ENCODE measurements at places on chromosomes 5 and 9.
A peak's percentile ranks its signal among the peaks of the same experiment; 100 is the strongest.

DNA sequence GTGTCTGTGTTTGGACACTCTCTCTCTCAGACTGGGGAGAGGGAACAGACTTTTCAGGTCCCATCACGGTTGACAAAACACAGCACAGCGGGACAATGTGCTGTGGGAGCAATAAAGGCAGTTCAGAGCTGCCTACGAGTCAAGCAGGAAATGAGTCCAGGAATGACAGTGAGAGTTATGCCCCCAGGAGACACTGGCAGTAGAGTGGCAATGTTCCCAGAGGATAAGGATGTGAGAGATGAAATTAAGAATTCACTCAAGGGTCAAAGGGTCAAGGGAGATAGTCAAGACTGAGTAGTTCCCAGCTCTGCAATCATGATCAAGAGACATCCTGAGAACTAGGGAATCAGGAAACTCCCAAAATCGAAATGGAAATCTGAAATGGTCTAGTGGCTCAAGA lies 156.1 kb downstream of the LURAP1L start:
- DNase-seq: no peak

GRCh38 chr5:88743231-88743834 lies 139.7 kb downstream of the MEF2C start:
- DNase-seq: no peak

- DNase-seq: no peak
Observed at GRCh38 chr9:33697171-33697570, 98.2 kb upstream of the PRSS3 start.

DNA sequence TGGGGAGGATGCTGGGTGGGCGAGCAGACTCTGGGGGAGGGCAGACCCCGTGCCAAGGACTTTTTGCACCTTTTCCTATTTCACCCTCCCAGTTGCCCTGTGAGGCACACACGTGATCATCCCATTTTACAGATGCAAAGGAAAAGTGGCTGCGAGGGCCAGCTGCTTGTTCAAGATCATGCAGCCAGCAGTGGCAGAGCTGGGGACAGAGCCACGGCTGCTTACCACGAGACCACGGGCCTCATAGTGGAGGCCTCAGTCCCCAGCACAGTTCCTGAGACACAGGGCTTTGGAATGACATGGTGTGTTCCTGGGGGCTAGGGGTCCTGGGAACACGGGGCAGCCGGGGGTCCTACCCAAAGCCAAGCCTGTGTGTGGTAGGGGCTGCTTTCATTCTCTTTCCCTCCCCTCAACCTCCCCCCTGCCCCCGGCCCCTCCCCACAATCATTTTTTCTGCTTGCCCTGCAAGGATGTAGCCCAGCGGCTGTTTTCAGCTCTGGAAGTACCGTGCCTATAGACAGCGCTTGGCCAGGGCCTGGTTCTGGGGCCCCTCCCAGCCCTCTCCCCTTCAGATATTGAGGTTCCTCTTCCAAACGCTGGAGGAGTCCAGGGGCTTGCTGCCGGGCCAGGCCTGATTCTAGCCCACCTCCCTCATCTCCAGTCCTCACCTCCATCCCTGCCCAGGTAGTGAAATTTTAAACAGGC lies 58.5 kb upstream of the IER5L start:
- DNase-seq: no peak

DNA sequence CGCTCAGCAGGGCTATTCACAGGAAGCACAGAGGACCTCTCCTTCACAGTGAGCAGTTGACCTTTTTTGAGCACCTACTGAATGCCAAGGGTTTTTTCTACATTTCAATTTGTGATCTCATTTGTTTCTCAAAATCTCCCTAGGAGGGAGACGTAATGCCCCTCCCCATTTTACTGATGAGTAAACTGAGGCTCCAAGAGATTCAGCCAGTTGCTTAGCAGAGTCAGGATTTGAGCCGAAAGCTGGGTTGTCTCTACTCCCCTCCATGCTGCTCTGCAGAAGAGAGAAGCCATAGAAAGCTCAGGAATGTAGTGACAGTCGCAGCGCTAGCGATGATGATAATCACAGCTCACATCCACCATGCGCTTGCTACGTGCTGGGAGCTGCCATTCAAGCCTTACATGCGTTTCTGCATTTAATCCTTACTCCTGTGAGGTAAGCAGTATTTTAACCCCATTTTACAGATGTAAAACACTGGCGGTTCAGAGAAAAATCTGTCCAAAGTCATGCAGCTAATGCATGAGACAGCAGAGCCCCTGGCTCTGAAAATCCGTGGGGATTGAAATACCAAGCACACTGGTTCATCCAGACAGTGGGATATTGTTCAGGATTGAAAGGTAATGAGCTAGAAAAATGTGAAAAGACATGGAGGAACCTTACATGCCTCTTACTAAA lies 33.8 kb downstream of the ERGIC1 start:
- DNase-seq: peak; percentile 46

DNA sequence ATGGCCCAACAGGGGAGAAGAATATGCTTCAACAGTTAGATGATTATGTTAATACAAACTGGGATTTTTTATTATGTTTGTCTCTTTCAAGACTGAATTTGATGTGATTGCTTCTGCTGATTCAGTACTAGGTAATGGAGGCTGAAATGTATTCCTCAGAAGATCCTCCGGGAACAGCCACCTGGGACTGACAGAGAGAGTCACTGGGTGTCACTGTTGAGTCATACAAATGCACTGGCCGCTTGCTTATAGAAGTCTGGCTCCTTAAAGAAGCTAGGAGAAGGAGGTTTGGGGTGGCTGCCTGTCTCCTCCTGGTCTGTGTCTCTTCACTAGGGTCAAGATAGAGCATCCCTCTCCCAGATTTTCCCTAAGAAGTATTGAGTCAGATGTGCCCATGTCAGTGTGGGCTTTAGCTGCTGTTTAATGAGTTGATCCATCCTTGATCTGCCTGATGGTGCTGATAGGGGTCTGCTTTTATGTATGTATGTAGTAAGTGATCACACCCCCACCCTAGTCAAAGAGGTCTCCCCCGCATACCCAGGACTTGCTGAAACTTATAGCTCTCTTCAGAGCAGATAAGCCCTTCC lies 773.4 kb downstream of the BRINP1 start:
- DNase-seq: peak; percentile 71

GRCh38 chr5:175555168-175555785 lies 76.9 kb downstream of the SFXN1 start:
- no peak for DNase-seq

- DNase-seq: no peak
Observed at GRCh38 chr5:130324953-130325671, 420.8 kb downstream of the CHSY3 start.

GRCh38 chr9:101176384-101176783 lies 147.9 kb downstream of the PLPPR1 start:
- DNase-seq: no peak

DNA sequence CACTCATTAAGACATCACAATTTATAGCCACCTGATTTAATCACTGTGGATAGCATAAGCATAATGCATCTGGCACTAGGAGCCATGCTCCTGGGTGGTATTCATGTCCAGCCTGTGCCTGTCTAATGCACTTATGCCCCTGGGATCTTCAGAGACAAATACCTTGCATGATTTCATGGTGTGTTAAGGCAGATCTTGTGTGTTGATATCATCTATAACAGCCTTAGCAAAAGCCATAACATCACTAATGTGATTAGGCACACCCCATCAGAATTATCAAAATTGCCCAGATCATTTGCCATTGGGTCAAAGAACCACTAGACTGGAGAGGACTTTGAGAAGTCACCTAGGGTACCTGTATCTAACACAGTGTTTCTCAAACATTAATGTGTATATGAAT lies 43.7 kb upstream of the SELENOP start:
- no peak for DNase-seq

GRCh38 chr5:74105126-74105780 lies 479.3 kb downstream of the ARHGEF28 start:
- no peak for DNase-seq

GRCh38 chr5:149995385-149996204 lies 4.9 kb downstream of the TIGD6 start:
- peak; percentile 91 for DNase-seq

DNA sequence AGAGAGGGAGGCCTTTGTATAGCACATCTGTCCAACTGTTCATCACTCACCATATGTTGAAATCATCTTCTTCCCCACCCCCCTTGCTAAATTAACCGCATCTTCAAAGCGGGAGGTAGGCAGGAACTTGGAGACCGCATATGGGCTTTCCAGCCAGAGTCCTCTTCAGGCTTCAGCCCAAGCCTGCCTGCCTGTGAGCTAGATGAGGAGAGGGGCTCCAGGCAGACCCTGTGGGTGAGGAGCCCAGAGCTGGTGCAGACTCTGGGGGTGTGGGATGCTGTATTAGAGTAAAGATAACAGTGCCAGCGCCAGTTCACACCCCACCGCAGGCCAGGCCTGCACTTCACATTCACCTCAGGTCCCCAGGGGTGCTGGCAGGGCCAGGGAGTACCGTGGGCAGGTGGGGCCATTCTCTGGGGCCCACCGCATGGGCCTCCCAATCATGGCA lies 16.2 kb downstream of the PRRC2B start:
- DNase-seq: no peak

- no peak for DNase-seq
Observed at GRCh38 chr5:107486489-107486888, 184.2 kb downstream of the EFNA5 start.

- no peak for DNase-seq
Observed at GRCh38 chr9:130765137-130766020, 69.7 kb upstream of the ABL1 start.

- no peak for DNase-seq
Observed at GRCh38 chr9:133246562-133246961, 28.4 kb downstream of the ABO start.

- DNase-seq: peak; percentile 69
Observed at GRCh38 chr5:170896779-170897178, 35.0 kb downstream of the RANBP17 start.

DNA sequence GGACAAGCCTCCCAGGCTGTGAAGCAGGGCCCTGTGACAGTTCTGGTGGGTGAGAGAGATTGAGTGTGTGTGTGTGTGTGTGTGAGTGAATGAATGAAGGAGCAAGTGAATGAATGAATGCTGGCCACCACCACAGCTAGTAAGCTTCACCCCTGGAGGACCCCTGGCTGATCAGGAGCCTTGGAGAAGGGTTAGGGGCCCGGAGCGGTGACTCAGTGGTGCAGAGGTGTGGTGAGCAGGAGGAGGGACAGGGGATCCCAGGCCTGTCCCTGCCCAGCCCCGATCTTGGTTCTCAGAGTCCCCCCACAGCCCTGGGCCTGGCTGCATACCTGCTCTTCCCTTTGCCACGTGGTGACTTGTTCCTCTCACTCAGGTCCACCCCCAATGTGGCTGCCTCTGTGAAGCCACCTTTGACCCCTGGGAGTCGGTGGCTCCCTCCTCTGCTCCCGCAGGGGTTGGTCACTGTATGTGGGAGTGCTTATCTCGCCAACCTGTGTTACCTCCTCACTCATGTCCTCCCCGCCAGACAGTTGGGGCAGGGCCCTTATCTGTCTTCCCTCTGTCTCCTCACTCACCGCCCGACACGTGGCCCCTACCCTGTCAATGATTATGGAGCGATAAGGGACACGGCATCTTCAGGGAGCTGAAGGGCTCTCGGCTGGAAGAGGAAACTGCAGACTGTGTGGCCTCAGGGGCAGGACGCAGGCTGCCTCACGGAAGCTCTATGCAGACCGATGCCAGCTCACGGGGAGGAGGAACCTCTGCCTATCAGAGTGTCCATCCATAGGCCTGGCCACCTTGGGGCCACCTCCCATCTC lies 99.9 kb upstream of the PITX1 start:
- DNase-seq: no peak

- no peak for DNase-seq
Observed at GRCh38 chr5:159456261-159456660, 126.0 kb upstream of the IL12B start.

GRCh38 chr5:136065588-136065987 lies 36.8 kb downstream of the TGFBI start:
- DNase-seq: no peak

DNA sequence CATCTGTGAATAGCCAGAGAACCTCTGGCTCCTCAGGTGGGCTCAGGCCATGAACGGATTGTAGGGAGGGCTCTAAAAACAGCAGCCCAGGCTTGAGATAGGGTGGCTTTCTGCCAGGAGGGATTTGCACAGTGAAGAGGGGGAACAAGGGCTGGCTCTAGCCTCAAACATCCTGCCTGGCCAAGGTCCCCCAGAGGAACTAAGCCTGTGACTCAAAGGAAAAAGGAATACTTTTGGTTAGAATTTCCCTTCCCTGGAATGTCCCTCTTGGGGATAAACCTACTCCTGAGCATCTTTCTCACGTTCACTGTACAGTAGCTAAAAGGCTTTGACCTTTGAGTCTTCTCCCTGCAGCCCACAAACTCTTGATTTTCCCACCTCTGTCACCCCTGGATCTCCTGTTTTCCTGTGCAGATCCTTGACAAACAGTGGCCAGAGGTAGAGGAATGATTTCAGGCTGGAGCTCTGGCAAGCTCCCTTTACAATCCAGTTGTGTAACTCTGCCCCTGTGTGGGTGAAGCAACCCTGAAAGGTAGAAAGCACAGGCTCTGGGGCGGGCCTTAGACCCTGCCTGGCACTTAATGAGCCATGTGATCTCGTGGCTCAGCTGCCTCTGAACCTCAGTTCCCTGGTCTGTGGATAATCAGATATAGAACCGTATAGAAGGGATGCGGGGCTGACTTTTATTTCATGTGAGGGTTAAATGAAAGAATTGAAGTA lies 17.4 kb downstream of the SEC61B start:
- no peak for DNase-seq

- no peak for DNase-seq
Observed at GRCh38 chr9:27065288-27065687, 43.7 kb upstream of the TEK start.

DNA sequence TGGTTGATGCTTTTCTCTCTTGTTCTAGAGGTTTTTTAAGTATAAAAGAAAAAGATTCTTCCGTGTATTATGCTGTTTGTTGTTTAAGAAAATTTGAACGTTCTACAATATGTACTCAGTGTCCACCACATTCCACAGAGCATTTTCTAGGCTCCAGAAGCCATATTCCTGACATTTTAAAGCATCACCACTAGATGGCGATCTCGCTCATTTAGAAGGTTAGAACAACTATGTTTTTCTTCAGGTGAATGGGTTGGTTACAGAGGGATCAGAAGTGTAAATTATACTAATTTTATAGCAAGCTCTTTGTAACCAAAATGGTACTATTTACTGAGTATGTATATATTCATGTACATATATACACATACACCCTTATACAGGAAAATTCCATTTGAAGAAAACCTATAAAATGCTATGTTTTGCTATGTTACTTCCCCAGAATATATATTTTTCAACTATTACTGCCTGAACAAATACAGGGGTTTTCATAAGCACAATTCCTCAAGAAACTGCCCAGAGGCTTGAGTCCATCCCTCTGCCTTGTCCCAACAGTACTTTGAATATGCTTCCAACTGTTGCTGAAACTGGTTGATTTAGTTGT lies 284.3 kb downstream of the CCDC171 start:
- peak; percentile 58 for DNase-seq

GRCh38 chr5:178111925-178112324 lies 1.4 kb upstream of the N4BP3 start:
- no peak for DNase-seq

GRCh38 chr5:36089989-36090388 lies 23.3 kb upstream of the UGT3A2 start:
- DNase-seq: peak; percentile 13

DNA sequence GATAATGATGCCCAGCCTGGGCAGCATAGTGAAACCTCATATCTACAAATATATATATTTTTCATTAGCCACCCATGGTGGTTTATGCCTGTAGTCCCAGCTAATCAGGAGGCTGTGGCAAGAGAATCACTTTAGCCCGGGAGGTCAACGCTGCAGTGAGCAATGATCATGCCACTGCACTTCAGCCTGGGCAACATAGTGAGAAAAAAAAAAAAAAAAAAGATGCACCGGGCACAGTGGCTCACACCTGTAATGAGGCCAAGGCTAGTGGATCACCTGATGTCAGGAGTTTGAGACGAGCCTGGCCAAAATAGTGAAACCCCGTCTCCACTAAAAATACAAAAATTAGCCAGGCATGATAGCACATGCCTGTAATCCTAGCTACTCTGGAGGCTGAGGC lies 50.2 kb upstream of the ADRA1B start:
- DNase-seq: no peak

Measured in pons (tissue), 1 donor.